Skin of body (tissue), 3 donors: ENCODE measurements at places on chromosomes 1 and 21. TPM values are rescaled to one million over a fixed set of nuclear protein-coding genes. Genes with fewer than 3 reads are reported as not detected.

SSX2IP gene
- 10.6 TPM for total RNA-seq

RSPO1 gene
- 10.4 TPM for total RNA-seq

TMPRSS2 gene
- total RNA-seq = 0.69 TPM

TSTD1 gene
- total RNA-seq = 29.3 TPM

NAV1 gene
- 19.4 TPM for total RNA-seq

ERRFI1 gene
- total RNA-seq = 59.0 TPM

PGBD2 gene
- total RNA-seq = 5.3 TPM

LMX1A gene
- total RNA-seq = 1.1 TPM

ACTRT2 gene
- total RNA-seq = not detected
